NCI-H1417 treated with DMSO at 0.1 percent for 48 hours (cell line): ENCODE measurements at places on chromosomes 16 and 17.

GRCh38 chr16:52494621-52495020, 52.3 kb downstream of the TOX3 start:
- no peak for DNase-seq

GRCh38 chr16:78309763-78310162, 210.3 kb downstream of the WWOX start:
- no peak for DNase-seq

DNA sequence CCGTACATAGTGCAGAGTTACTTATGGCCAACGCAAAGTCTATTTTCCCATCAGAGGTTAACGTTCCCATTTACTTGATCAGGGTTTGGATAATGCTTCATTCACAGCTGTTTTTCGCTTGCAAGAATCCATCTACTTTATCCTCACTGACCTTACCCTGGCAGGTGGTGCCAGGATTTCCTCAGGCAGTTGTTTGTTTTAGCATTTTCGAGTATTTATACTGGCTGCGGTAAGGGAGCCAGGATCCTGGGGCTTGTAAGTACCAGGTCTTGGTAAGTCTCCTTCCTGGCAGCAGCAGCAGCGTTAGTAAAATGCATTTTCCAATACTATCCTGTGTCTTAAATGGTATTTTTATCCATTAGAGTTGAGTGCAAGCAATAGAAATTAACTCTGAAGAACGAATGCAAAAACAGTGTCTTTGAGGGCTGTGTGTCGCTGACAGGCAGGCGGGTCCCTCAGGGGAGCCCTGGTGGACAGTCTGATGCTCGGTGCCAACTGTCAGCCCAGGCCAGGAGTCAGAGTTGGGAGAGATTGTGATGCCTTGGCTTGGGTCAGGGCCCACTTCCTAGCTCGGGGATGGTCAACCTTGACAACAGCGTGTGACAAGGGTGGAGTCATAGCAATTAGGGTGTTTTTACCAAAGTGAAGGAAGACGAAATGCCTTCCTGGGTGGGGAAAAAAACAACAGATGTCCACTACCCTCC, 92.4 kb upstream of the HSBP1 start:
- peak; percentile 33 for DNase-seq

- peak; percentile 27 for DNase-seq
These were observed at the start of gene TMC7 for GRCh38 chr16:18983565-18984434. TSS of gene TMC7 (plus strand) at chr16:18983934. CDS start at chr16:18984064, 130 bp downstream.

DNA sequence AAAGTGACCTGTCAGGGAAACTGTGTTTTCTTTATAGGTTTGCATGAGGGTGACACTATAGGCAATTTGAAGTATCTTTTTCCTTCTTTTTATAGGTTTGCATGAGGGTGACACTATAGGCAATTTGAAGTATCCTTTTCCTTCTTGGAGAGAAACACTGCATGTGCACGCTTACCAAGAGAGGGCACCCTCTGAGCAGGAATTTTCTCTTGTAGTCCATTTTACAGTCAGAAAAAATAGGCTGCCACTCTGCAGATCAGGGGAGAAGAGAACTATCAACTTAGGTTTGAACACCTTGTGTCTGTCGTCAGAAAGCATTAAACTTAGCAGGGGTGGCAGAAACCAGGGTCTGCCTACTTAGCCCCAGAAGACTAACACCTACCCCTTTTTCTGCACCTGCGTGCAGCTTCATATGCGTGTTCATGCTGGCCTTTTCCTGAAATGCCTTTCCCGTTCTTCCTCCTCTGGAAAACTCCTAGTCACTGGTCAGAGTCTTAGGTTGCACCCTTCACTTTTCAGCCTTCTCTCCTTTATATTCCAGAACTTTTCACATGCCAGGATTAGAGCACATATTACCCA, 16.4 kb upstream of the SMIM36 start:
- DNase-seq, result no peak

DNA sequence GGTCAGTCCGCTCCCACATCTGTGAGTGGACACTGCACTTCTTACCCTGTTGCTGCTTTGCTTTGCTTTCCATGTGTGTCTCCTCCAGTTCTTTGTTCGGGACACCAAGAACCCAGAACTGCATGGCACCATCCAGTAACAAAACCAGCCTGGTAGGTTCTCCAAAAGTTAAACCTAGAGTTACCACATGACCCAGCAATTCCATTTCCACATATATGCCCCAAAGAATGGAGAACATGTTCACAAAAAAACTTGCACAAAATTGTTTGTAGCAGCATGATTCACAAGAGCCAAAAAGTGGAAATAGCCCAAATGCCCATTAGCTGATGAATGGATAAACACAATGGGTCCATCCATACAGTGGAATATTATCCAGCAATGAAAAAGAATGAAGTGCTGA, 10.3 kb upstream of the CCL22 start:
- no peak for DNase-seq

- no peak for DNase-seq
These were observed 54.4 kb downstream of the C17orf67 start for GRCh38 chr17:56779322-56779721.

DNA sequence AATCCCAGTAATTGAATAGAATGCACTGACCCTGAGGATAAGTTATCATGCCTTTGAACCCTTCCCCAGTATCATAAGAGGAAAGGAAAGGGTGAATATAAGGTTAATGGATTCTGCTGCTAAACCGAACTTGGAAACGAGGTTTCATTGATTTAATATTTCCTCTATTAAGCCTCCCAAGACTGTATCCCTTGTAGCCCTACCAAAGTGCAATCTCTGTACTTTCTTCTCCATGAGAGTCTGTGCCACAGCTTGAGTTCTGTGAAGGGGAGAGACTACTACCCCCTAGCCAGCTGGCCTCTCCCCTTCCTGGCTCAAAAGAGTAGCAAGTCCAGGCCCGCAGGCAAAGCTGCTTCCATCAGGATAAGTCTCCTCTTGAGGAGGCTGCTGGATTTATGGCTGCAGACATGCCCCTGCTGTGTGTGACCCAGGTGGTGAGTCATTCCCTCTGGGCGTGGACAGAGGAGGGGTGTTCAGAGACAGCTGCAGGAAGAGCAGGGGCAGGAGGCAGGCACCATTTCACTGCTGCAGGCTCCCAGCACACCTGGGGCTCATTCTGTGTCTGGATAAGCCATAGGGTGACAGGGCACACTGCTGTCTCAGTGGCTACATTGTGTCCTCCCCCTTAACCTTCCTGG, 58.4 kb downstream of the TOM1L2 start:
- DNase-seq, result peak; percentile 85

DNA sequence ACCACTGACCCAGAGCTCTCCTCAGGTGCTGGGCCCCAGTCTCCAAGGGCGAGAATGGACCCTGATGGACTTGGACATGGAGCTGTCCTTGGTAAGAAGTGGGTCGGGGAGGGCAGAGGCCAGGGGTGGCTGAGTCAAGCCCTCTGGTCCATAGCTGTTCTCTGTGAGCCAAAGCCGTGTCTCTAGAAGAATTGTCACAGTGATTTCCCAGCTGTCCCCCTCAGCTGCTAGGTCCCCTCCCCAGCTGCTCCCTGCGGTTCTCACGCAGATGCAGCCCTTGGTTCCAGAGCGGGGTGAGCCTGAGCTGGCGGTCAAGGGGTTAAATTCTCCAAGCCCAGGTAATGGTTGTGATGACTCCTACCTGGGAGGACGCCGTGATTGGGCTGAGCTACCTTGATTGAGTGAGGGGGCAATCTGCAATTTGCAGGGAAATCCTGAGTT, 1.3 kb upstream of the NOL3 start:
- DNase-seq, result no peak

- no peak for DNase-seq
These were observed 59.5 kb upstream of the CDC42EP4 start for GRCh38 chr17:73371285-73371684.

GRCh38 chr16:52861614-52862022, 191.1 kb downstream of the CHD9NB start:
- DNase-seq, result no peak

- no peak for DNase-seq
These were observed 19.4 kb upstream of the COL1A1 start for GRCh38 chr17:50220811-50221210.

DNA sequence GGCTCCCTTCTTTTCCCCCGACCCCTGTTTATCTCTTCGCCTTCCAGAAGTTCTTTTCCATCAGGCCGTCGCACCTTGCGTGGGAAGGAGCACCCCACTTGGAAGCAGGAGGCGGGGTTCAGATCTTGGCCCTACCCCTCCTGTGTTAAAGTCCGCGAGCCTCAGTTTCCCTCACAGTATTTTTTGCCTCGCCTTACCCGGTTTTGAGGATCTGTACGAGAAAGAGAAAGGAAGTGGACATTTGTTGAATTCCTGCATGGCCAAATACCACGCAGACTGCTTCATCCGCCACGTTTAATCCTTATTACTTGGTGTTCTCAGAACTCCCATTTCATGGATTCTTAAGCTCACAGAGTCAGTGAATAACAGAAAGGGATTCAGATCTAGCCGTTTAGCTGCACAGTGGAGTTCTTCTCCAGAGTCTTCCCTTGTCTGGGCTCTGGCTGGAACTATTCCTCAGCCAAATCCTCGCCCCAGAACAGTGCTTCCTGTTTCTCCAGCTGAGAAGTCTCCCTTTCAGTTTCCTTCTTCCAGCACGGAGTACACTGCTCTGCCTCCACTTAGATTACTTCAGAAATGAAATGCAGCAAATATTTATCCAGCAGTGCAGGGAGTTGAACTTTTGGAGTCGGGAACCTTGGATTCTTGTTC, 590 bp downstream of the TMEM219 start:
- no peak for DNase-seq

GRCh38 chr17:81846743-81847689, 12.2 kb upstream of the PPP1R27 start:
- no peak for DNase-seq

DNA sequence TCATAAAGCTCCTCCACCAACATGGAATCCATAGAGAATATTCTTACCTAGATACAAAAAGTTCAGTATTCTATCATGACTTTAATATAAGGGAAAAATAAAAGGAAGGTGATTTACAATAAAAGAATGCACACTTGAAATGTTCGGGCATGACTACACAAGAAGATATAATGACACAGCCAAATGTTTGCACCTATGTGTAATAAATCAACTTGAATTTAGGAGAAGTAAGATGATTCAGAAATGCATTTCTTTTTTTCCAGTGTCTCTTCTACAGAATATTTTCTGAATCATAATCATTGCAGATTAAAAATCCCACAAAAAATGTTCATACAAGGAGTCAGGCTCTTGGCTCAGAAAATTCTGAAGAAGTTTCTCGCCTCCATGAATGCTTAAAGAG, 404.0 kb upstream of the HSBP1 start:
- no peak for DNase-seq

GRCh38 chr16:58120234-58120633, 8.9 kb downstream of the CFAP20 start:
- no peak for DNase-seq

DNA sequence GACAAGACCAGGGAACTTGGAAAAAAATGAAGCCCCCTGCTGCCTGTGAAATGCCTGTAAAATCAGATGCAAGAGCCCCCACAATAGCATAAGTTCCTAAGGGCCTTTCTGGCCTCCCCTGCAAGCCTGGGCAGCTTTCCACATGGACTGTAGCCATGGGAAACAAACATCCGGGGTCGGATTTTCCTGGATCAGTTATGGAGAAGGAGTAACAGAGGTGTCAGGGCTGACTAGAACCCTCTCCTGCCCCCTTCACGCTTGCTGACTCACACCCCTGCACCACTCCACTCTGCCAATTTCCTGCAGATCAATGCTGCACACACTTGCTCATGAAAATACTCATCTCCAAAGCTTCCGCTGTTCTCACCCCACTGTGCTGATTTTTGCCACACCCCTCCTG, 258.6 kb downstream of the CBLN1 start:
- DNase-seq, result no peak

- DNase-seq, result no peak
These were observed 5.9 kb upstream of the XYLT1 start for GRCh38 chr16:17476414-17477259.

DNA sequence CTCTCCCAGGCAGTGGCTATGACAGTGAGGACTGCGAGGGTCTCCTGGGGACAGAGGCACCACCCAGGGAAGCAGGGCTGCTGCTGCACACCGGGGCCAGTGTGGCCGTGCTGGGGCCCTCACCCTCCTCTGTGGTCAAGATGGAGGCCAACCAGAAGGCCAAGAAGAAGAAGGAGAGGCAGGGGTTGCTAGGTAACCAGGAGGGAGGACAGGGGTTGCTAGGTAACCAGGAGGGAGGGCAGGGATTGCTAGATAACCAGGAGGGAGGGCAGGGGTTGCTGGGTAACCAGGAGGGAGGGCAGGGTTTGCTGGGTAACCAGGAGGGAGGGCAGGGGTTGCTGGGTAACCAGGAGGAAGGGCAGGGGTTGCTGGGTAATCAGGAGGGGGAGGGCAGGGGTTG, 55.2 kb downstream of the ACTG1 start:
- no peak for DNase-seq

DNA sequence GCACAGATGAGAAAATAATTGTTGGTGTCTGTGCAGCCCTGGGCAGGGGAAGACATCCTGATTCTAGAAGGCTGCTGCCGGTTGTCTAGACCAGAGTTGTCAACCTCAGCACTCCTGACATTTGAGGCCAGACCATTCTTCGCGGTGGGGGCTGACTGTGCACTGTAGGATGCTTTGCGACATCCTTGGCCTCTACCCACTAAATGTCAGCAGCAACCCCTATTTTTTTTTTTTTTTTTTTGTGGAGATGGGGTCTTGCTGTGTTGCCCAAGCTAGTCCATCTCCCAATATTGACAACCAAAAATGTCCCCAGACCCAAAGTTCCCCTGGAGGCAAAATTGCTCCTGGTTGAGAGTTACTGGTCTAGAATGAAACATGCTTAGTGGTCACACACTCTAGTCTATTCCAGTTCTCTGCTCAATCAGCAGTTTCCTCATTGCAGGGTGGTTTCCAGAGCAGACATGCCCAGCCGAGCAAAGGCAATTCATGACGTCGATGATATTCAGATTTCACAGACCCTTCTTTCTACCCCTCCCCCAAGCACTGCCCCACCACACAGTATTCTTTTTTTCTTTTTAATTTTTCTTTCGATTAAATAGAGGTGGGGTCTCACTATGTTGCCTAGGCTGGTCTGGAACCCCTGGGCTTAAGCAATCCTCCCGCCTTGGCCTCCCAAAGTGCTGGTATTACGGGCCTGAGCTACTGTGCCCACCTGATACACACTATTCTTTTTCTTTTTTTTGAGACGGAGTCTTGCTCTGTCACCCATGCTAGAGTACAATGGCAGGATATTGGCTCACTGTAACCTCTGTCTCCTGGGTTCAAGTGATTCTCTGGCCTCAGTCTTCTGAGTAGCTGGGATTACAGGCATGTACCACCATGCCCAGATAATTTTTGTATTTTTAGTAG, 9.0 kb downstream of the C17orf99 start:
- DNase-seq, result no peak

DNA sequence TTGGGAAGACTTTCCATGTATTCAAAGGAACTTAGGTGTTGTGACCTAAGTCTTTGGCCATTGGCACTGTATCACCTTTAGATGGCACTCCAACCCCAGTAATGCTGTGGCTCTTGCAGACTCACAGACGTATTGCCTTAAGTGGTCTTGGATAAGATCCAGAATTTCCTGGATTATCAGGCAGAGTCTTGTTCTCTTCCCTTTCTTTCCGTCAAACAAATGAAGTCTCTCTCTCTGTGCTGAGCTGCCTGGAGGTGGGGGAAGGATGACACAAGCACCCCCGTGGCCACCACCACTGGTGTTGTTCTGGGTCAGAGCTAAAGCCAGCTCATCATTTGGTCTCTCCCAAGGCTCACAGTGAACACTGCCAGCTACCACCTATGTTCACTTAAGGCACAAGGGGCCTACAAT, 789.9 kb upstream of the KIF2B start:
- DNase-seq, result no peak

GRCh38 chr17:19904412-19904811, 36.7 kb upstream of the ULK2 start:
- no peak for DNase-seq

GRCh38 chr17:21171309-21171922, 42.5 kb downstream of the TMEM11 start:
- no peak for DNase-seq

- DNase-seq, result no peak
These were observed 6.8 kb upstream of the KRT12 start for GRCh38 chr17:40873801-40874200.
